Frontal cortex (tissue), 4 donors: ENCODE measurements at places on chromosomes 2 and 18. TPM values are rescaled to one million over a fixed set of nuclear protein-coding genes. Genes with fewer than 3 reads are reported as not detected.

The HOXD10 gene
- total RNA-seq, result not detected

The FBXO48 gene
- 0.82 TPM for total RNA-seq

- DNase-seq, result no peak
These were observed 18.3 kb upstream of the ACYP2 start for GRCh38 chr2:54097124-54097523.

- no peak for DNase-seq
These were observed 533.9 kb upstream of the CRIM1 start for GRCh38 chr2:35821675-35822074.

DNA sequence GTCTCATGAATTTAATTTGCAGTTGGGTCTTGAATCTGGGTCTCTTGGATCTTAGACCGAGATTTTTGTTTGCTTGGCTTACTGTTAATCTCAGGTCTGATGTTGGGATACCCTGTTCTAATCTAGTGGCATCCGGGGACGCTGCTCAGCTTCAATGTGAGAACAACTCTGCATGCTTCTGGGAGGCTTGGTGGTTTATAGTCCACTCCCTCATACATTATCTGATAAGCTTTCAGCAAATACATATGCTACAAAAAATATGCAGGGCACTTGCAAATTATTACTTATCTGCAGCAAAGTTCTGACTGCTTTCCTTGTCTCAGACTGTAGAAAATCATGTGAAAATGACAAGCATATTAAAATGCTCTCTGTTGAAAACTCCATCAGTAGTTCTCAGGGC, 39.4 kb downstream of the RNF144A start:
- no peak for DNase-seq

GRCh38 chr2:232418466-232419244, 12.0 kb downstream of the ALPG start:
- DNase-seq, result no peak

GRCh38 chr18:50602466-50602865, 42.6 kb downstream of the MAPK4 start:
- DNase-seq, result no peak

GRCh38 chr2:223762853-223763252, 74.5 kb downstream of the AP1S3 start:
- no peak for DNase-seq
